ENCODE measurements at places on chromosomes 5 and 9.

- no peak for DNase-seq
These were observed 2.7 kb downstream of the EEIG1 start for GRCh38 chr9:127977884-127978647.

GRCh38 chr9:16348531-16348930 lies 521.9 kb downstream of the BNC2 start:
- DNase-seq = no peak

GRCh38 chr5:8383616-8384015 lies 514.7 kb downstream of the MTRR start:
- DNase-seq = no peak

- no peak for DNase-seq
These were observed 164.8 kb downstream of the EFNA5 start for GRCh38 chr5:107505763-107506534.

GRCh38 chr5:107247427-107247826 lies 423.3 kb downstream of the EFNA5 start:
- DNase-seq = no peak

DNA sequence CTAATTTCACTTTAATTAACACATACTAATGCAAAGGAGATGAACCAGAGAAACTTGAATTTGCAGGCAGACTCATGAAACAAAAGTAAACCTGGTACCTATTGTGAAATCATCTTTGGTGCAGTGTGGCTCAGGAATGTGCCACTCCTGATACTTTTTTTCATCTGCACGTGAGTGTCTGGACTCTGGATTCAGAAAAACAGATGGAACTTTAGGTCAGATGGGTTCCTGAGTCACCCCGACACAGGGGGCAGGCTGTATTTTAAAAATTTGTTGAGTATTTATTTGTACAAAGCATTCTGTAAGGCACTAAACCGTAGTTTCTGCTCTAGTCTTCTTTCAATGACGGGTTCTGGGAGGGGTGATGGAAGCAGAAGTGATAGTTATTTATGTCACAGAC lies 52.2 kb upstream of the TUT7 start:
- no peak for DNase-seq

- no peak for DNase-seq
These were observed 3.3 kb downstream of the CYFIP2 start for GRCh38 chr5:157269165-157269671.

- DNase-seq = no peak
These were observed 135.0 kb upstream of the LHFPL2 start for GRCh38 chr5:78783434-78784130.

- DNase-seq = no peak
These were observed 15.1 kb upstream of the ACSL6 start for GRCh38 chr5:132026516-132027008.

- no peak for DNase-seq
These were observed 252.7 kb upstream of the GRIA1 start for GRCh38 chr5:153237671-153238332.

DNA sequence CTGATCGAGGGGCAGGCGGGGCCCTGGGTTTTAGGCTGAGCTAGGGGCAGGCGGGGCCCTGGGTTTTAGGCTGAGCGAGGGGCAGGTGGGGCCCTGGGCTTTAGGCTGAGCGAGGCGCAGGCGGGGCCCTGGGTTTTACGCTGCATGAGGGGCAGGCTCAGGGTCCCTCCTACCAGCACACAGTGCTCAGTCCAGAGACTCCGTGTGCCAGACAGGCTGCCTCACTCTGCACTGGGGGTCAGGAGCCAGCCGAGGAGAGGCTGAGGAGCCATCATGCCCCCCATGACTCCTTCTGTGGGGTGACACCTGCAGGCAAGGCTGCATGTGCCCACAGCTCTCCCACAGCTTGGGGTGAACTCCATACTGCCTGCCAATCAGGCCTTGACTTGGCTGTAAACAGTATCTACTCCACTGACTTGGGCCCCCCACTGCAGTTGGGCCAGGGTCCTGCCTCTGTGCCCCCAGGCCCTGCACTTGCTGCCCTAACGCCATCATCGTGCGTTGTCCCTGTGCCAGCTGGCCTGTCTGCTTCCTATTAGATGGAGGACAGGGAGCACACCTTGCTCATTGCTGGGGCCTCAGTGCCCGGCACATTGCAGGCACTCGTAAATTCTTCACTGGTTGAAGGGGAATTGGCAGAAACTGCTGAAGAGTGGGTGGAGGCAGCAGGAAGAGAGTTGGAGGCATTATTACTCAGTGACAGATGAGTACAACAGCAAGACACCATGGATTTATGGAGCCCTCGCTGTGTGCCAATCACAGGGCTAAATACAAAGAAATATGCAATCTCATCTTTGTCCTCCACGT lies 78.6 kb downstream of the AMBP start:
- DNase-seq = no peak

- no peak for DNase-seq
These were observed 15.2 kb downstream of the OR1B1 start for GRCh38 chr9:122642226-122642625.

DNA sequence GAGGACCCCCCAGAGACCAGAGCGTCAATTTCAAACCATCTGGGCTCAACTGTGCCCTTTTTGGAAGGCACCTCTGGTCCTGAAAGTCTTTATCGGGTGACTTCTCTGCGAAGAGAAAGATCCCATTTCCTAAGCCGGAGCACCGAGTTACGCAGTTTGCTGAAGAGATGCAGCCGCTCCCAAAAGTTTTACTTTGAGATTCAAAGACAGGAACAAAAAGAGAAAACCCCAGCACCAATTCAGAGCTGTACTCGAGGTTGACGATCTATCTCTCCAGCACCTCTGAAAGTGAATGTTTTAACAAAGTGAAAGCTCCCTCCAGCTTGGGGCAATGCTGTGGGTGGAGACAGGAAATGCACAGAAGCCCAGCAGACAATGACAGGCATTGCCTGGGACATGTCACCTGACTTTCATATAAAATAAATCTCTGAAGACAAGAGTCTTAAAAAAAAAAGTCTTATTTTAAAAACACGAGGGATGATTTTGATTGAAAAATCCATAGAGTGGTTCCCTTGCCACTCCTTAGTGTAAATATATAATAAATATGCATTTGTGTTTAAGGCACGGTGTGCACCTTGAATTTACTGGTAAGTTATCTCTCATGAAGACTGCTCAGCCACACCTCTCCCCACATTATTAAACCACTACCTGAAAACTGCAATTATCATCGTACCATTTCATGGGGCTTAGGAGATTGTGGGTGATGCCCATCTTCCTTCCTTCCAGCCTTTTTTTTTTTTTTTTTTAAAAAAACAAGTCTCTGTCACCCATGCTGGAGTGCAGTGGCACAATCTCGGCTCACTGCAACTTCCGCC lies 79.9 kb downstream of the FNBP1 start:
- no peak for DNase-seq

DNA sequence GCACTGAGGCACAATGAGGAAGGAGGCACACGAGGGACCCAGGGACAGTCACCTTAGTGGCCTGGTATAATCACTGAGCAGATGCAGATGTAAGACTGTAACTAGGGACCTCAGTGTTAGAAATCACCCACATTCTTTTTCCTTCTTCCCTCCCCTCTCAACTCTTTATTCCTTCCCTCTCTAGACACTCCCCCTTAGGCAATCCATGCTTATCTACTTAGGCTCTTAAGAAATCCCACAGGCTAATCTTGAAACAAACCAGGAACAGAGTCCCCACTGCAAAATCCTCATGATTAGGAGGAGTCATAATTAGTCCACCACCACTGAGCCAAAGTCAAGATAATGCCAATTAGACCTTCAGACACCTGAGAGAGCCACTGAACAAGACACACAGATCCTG lies 84.7 kb downstream of the ELAVL2 start:
- DNase-seq = no peak

- no peak for DNase-seq
These were observed 4.1 kb upstream of the APC start for GRCh38 chr5:112733586-112733985.

DNA sequence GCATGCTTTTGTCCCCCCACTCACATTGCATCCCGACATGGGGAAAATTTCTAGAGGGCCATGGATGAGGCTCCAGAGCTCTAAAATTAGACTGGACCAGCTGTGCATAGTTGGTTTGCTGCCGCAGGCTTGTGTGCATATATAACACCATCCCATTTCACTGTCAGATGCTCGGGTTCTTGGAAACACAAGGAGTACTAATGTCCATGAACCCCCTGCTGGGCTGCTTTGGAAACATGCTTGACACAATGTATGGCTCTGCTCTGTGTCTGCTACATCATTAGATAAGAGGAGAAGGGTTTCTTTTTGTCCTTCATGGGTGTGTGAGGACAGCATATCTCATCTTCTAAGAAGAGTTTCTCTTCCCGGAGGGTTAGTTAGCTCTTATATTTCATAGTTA lies 292.1 kb upstream of the RORB start:
- DNase-seq = no peak

DNA sequence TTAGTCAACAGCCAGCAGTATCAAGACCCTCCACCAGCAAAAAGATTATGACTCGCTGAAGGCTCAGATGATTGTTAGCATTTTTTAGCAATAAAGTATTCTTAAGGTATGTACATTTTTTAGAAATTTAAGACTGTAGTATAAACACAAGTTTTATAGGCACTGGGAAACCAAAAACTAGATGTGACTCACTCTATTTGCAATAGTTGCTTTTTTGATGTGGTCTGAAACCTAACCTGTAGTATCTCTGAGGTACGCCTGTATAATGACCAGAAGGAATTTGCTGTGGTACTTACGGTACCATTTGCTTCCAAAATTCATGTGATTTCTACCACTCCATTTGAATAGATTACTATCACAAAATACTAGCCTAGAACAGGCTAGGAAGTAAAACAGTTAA lies 60.8 kb downstream of the WDR41 start:
- no peak for DNase-seq

GRCh38 chr9:21831841-21832509 lies 29.5 kb downstream of the MTAP start:
- DNase-seq = no peak

- DNase-seq = no peak
These were observed 15.3 kb downstream of the GCNT4 start for GRCh38 chr5:75037106-75037505.

GRCh38 chr5:177109810-177110209 lies 23.1 kb downstream of the FGFR4 start:
- DNase-seq = peak; percentile 27

GRCh38 chr5:73859696-73860095 lies 233.7 kb downstream of the ARHGEF28 start:
- no peak for DNase-seq

- DNase-seq = no peak
These were observed 134.4 kb upstream of the IER5L start for GRCh38 chr9:129312251-129313122.

DNA sequence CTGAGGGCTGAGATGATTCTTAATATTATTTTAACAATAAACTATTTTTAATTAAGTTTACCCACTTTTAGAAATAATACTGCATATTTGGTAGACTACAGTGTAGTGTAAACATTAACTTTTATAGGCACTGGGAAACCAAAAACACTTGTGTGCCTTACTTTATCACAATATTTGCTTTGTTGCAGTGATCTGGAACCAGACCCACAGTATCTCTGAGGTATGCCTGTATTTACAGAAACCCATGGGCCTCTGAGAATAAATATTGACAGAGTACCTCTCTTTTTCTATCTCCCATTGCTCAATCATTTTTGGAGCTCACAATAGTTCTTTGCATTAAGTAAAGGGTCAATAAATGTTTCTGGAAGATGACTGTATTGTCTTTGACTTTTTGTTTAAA lies 73.3 kb downstream of the SLCO4C1 start:
- no peak for DNase-seq

DNA sequence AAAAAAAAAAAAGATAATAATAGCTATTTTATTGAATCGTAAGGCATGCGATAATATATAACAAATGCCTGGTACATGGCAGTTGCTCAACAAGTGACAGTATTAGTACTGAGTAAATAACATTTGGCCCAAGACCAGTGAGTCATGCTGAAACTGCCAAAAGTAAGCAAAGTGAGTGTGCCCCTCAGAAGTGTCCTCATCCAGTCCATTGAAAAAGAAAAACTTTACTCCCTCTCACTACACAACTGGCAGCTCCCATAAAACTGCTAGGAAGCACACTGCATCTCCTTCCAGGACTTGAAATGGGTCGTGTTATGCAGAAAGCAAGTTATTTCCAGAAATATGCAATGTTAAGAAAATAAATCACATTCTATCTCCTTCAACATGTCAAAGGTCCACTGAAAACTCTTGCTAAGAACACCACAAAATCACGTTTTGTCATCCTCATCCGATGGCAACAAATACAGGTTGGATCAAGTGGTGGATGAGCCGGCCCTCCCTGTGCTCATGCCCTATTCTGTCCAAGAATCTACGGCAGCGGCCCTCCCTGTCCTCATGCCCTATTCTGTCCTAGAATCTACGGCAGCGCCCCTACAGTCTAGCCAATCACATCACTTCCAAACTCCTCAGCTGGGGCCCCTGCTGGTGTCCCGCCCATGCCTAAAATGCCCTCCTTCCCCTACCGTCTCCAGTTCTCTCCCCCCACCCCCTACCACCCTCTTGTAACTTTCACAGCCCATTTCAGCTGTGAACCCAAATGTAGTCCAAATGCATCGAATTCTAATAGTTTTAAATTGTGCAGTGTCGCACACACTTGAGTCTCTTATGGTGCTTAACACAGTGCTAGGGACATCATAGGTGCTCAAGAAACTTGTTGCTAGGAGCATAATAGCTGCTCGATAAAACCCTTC lies 12.5 kb downstream of the PTCH1 start:
- DNase-seq = no peak

DNA sequence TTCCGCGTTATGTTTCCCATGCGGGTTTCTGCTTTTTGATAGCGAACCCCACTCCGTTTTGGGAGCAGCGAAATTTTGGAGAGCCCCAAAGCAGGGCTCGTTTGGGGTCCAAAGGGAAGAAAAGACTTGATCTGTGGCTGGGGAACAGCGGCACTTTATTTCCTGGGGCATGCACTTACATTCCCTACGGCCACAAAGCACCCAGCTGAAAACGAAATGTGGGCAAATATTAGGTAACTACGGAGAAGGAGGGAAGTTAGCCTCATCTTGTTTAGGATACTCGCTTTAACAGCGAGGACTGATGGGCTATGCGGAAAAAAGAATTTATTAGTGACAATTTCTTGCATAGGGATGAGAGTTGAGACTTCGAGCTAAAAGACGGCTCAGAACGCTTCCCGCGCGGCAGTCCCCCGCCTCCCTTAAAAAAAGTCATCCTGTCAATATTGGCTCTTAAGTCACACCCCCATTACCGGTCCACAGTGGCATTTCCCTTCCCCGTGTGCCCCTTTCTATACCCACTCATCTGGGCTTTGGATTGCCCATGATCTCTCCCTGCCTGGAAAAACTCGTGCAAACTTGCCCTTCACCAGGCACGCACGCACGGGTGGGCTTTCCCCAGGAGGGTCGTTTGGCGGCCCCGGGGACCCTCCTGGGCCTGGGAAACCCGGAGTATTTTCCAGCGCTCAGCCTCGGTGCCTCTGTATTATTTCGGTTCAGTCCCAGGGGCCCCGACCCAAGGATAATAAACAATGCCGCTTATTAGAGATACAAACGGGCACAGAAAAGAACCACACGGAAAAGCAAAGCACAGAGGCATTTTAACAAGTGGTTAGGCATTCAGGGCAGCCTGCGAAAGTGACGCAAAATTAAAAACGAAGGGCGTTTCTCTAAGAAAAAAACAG lies 35.8 kb upstream of the NFIB start:
- peak; percentile 6 for DNase-seq
